IPS DF 6.9 (cell line): ENCODE measurements at places on chromosomes 2 and 18.
A peak's percentile ranks its signal among the peaks of the same experiment; 100 is the strongest.

GRCh38 chr18:44495151-44495550 is 185.5 kb upstream of the SETBP1 start:
- no peaks in the 10 kb centered on the region for H3K36me3 ChIP-seq
- no peak overlapping the region for H3K27ac ChIP-seq
- H3K4me3 ChIP-seq, result no peak overlapping the region
- H3K4me1 ChIP-seq, result no peaks in the 10 kb centered on the region
- H3K27me3 ChIP-seq, result no peaks in the 10 kb centered on the region
- DNase-seq, result no peak

- peaks cover 3% of the 10 kb centered on the region; the same call in 1 of the 2 replicates for H3K4me1 ChIP-seq
- H3K4me3 ChIP-seq, result no peak overlapping the region
- no peaks in the 10 kb centered on the region for H3K27me3 ChIP-seq
- no peak for DNase-seq
- no peak overlapping the region for H3K27ac ChIP-seq
Observed at GRCh38 chr2:202147775-202148174, 74.7 kb downstream of the KIAA2012 start.

DNA sequence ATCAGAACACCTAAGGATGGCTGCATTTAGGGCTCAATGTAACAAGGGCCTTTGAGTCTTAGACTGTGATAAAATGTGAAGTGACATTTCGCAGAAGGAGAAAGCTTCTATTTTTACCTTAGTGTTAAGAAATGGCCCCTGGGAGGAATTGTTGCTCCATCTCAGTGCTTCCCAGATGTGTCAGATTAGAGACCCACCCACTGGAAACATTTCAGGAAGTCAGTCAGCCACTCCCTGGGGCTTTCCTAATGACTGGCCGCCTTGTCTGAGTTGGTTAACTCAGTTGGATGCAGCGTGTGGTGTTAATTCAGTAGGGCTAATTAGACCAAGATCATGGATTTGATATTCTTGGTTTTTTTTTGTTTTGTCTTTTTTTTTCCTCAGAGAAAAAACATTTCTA is 355.9 kb downstream of the PIK3C3 start:
- H3K4me1 ChIP-seq, result peaks cover 1% of the 10 kb centered on the region; the same call in 1 of the 2 replicates
- H3K27me3 ChIP-seq, result no peaks in the 10 kb centered on the region
- no peaks in the 10 kb centered on the region for H3K36me3 ChIP-seq
- DNase-seq, result no peak
- H3K27ac ChIP-seq, result no peak overlapping the region

- no peak for DNase-seq
- H3K36me3 ChIP-seq, result no peaks in the 10 kb centered on the region
- no peaks in the 10 kb centered on the region for H3K4me1 ChIP-seq
Observed at GRCh38 chr18:36104749-36105148, 24.4 kb downstream of the SLC39A6 start.

- no peak overlapping the region for H3K4me3 ChIP-seq
- H3K36me3 ChIP-seq, result no peaks in the 10 kb centered on the region
- no peaks in the 10 kb centered on the region for H3K4me1 ChIP-seq
- DNase-seq, result no peak
- H3K27ac ChIP-seq, result no peak overlapping the region
Observed at GRCh38 chr2:120132190-120132589, 91.0 kb downstream of the TMEM185B start.

DNA sequence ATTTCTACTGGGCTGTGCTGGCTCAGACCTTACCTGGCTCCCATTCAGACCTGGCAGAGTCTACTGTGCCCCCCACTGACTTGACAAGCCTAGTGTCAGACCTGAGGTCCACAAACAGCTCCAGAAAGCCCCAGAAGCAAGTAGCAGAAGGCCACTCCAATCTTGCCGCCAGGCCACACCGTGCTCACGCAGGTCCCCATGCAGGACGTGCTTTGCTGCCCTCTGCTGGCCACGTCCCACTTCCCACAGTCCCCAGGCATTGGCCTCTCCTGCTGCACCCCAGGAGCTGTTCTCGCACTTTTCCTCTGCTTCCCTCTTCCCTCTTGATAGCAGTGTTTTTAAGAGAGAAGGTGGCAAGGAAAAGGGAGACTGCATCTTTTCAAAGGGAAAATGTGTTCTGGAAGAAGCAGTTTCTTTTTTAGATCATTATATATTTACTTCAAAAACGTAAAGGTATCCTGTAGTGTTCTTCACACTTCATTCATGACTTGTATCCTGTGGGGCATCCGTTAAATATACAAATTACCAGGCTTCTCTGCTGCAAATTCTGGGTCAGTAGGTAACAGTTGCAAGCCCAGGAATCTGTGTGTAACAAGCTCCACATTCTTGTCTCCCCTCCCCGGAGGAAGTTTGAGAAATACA is 81.4 kb upstream of the PAPOLG start:
- H3K36me3 ChIP-seq, result no peaks in the 10 kb centered on the region
- H3K27ac ChIP-seq, result no peak overlapping the region
- H3K4me3 ChIP-seq, result no peak overlapping the region
- peaks cover 1% of the 10 kb centered on the region; the same call in 1 of the 2 replicates for H3K4me1 ChIP-seq
- no peaks in the 10 kb centered on the region for H3K27me3 ChIP-seq

GRCh38 chr2:99854236-99854852 is 288.0 kb downstream of the AFF3 start:
- no peak overlapping the region for H3K4me3 ChIP-seq
- H3K27me3 ChIP-seq, result no peaks in the 10 kb centered on the region
- no peak for DNase-seq
- H3K27ac ChIP-seq, result no peak overlapping the region
- no peaks in the 10 kb centered on the region for H3K4me1 ChIP-seq
- no peaks in the 10 kb centered on the region for H3K36me3 ChIP-seq

DNA sequence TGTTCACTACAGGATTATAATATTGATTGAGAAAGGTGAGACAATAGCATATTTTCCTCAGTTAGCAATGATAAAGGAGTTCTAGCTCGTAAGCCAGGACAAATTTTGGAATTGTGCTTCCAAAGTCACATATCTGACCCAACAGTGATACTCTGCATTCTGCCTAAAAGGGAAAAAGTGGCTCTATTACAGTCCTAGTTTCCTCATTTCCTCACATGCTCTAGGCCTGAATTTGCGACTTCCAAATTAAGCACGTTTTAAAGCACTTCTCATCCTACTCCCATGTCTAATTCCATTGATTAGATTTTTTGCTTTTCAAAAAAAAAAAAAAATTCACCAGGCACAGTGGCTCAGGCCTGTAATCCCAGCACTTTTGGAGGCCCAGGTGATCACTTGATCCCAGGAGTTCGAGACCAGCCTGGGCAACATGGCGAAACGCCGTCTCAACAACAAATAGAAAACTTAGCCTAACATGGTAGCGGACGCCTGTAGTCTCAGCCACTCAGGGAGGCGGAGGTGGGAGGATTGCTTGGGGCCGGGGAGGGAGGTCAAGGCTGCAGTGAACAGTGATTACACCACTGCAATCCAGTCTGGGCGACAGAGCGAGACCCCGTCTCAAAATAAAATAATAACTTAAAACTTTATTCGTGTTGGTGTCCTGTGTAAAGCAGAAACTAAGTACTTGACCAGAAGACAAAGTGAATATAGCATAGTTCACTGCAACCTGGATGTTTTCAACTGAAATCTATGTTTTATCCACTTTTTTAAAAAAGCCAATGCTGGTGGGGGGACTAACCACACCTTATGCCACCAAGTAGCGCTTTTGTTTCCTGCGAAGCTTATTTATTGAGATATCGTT is 1.5 kb downstream of the ESCO1 start:
- no peaks in the 10 kb centered on the region for H3K36me3 ChIP-seq
- peak overlapping the region; percentile 78; the same call in 1 of the 2 replicates for H3K4me3 ChIP-seq
- no peak for DNase-seq
- no peaks in the 10 kb centered on the region for H3K27me3 ChIP-seq

GRCh38 chr2:145067549-145068030 is 547.7 kb upstream of the ZEB2 start:
- H3K4me1 ChIP-seq, result no peaks in the 10 kb centered on the region
- no peak overlapping the region for H3K27ac ChIP-seq
- H3K27me3 ChIP-seq, result no peaks in the 10 kb centered on the region
- H3K36me3 ChIP-seq, result no peaks in the 10 kb centered on the region
- no peak overlapping the region for H3K4me3 ChIP-seq

- H3K4me3 ChIP-seq, result no peak overlapping the region
- no peak for DNase-seq
- H3K27ac ChIP-seq, result no peak overlapping the region
Observed at GRCh38 chr2:137229834-137230233, 464.5 kb downstream of the THSD7B start.
